ENCODE measurements at places on chromosomes 11 and 22.
A peak's percentile ranks its signal among the peaks of the same experiment; 100 is the strongest.

DNA sequence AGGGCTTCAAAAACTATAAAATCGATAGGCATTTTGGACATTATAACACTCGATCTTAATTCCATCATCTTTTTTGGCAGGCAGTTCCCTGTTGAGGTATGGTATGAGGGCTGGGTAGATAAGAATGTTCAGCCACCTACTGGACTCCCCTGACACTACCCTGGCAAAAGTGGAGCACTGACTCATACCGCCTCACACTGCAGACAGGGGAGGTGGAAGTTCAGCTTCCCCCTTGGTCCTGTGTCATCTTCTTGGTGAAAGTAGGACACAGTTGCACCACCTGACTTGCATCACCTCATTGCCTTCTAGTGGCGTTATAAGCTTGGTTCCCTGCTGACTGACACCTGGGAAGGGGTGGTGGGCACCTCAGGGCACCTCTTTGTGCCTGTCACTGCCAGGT is 30.4 kb downstream of the PAAF1 start:
- DNase-seq: no peak

GRCh38 chr11:73995247-73995646 is 12.6 kb upstream of the UCP2 start:
- no peak for DNase-seq

GRCh38 chr11:129969920-129970319 is 32.7 kb downstream of the PRDM10 start:
- no peak for DNase-seq

- no peak for DNase-seq
These were observed 124.1 kb upstream of the MPPED2 start for GRCh38 chr11:30710221-30710620.

DNA sequence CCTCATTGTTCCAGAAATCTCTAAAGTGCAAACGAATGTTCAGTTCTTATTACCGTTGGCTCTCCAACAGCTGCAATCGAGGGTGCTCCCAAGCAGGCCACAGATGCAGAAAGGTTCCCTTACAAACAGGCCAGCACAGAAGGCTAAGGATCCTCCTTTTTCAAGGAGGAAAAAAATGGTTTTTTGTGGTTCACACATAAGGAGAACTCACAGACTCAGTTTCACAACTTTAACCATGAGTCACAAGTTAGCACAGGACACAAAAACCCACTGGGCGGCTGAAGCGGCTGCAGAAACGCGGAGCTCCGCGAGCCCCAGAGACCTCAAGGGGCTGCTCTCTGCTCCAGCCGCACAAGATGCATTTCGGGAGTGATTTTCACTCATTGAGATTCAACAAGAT is 98.2 kb upstream of the PRR5 start:
- no peak for DNase-seq

GRCh38 chr11:40885250-40885954 is 574.0 kb downstream of the LRRC4C start:
- no peak for DNase-seq

GRCh38 chr11:9269492-9270013 is 4.4 kb upstream of the DENND5A start:
- DNase-seq: no peak

DNA sequence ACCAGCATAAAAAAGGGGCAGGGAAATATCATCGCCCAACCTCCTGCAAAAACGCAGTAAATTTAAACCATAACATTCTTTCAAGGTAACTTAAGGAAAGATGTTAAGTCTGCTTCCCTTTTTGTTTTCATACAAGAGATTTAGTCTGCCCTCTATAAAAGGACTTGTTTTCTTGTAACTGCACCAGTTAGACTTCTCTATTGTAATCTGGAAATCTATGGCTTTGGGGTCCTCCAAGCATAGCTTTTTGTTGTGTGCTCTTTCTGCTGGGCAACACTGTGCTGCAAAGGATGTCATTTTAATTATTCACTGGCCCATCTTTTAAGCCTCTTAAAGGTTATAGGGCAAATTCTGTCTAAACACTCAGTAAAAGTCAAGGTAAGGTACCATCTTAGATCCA is 136.0 kb downstream of the MAML2 start:
- DNase-seq: no peak

DNA sequence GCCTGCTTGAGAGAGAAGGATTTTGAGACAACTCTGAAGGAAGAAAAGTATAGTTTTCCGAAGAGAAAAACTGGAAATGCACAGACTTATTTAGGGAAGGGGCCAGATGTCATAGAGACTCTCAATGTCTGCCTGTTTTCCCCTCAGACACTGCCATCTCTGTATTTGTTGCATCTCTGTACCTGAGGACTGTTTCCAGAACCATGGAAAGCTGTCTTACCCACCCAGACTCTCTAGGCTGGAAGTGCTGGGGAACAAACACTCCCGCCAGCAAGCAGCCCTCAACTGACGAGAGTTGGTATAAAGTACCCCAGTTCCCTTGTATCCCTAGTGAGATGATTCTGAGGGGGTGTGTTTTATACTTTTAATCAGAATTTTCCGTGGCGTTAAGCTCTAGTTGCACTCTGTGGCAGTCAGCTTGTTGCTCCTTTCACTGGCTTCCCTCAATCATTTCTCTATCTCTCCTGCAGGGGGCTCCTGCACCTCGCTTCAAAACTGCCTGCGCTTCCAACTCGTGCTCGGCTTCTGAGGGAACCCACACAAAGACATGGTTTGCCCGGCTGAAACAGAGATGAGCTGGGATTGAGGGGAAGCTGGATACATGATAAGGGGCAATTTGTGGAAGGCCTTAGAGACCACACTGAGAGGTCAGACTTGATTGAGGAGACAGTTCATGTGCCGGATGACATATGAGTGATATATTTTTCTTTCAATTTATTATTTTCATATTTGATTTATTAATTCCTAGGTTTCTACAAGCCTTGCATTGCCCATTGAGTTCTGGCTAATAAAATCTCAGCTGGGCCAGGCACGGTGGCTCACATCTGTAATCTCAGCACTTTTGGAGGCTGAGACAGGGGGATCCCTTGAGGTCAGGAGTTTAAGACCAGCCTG is 36.9 kb upstream of the CLPB start:
- DNase-seq: peak; percentile 20

DNA sequence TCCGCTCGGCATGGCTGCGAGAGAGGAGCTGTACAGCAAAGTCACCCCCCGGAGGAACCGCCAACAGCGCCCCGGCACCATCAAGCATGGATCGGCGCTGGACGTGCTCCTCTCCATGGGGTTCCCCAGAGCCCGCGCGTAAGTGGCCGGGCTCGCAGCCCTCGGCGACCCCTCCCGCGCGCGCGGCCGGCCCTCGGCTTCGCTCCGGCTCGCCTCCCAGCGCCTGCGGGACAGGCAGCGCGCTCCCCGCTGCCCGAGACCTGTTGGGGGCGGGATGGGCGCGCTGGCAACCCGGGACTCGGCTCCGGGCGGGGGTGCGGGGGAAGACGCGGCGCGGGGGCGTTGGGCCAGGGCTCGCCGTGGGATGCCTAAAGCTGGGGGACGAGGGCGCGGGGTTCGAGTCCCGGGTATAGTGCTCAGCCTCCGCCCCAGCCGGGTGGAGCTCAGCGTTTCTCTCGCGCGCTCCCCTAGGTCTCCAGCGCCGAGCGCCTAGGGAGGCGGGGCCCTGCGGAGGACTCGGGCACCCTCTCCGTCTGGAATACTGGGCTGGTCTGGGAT is 630 bp downstream of the UBASH3B start:
- peak; percentile 42 for DNase-seq

- no peak for DNase-seq
These were observed 108.9 kb upstream of the DDI1 start for GRCh38 chr11:103927535-103927934.

GRCh38 chr11:69210310-69211035 is 54.7 kb downstream of the SMIM38 start:
- no peak for DNase-seq

GRCh38 chr11:134536219-134536618 is 124.2 kb upstream of the B3GAT1 start:
- DNase-seq: no peak

- DNase-seq: no peak
These were observed 241.7 kb downstream of the MIAT start for GRCh38 chr22:26898946-26899605.

DNA sequence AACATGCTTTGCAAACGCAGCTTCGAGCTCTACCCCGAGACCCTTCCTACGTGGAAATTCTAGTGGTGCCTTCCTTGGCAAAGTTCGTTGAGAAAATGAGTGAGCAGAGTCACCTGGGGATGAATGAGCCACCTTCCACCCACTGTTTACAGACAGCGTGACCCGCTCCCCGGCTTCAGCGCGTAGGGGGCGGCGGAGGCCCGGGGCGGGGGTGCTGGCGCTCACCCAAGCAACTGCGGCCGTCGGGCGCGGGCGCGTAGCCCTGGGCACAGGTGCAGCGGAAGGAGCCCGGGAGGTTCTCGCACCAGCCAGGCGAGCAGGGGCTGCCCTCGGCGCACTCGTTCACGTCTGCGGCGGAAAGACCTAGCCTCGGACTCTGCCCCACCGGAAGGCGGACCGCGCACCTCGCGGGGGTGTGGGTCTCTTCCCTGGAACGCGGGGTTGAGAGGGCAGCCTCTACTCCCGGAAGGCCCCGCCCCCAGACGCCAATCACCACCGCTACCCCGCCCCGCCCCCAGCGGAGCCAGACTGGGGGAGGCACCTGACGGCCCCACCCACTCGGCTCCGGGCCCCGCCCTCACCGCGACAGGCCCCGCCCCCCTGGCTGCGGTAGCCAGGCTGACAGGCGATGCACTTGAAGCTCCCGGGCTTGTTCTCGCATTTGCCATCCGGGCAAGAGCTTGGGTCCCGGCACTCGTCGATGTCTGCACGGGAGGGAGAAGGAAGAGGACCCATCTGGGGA is 11.8 kb downstream of the LTBP3 start:
- DNase-seq: peak; percentile 99

GRCh38 chr11:1163321-1163910 is 5.7 kb downstream of the MUC5AC start:
- no peak for DNase-seq

- DNase-seq: no peak
These were observed 87.8 kb downstream of the CWC15 start for GRCh38 chr11:94885581-94885980.

- DNase-seq: no peak
These were observed 946.5 kb upstream of the RAG2 start for GRCh38 chr11:37544491-37544890.

- DNase-seq: peak; percentile 58
These were observed 18.2 kb downstream of the KCNJ1 start for GRCh38 chr11:128848815-128849455.

DNA sequence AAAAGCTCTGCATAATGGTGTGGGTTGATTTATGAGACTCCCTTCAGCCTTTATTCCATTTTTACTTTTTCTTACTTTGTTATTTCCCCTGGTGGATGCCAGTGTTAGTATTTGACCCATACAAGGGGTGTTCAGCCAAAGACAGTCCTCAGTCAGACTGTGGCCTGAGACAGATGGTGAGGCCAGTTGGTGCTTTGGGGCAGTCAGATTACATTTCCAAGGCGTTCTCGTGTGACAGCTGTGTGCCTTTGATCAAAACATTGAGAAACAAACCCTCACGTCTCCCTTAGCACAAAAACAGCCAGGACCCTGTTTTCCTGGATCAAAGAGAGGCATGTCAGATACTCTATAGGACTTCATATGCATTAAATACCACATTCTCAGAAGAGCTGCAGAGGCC is 31.3 kb upstream of the SLN start:
- no peak for DNase-seq

DNA sequence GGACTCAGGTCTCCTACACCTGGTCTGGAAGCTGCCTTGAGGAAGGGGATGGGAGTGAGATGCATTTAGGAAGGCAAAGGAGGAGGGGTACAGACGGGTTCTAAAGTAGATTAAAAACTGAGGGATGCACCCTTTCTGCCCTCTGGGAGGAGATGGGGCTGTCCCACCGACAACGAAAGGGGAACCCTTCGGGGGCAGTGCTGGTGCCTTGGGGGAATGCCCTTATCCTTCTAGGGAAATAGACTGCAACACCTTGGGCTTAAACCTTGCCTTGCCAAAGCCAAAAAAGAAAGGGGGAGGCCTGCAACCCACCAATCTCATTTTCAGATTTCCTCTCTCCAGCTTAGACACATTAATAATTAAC is 89.8 kb downstream of the PLEKHA7 start:
- no peak for DNase-seq

DNA sequence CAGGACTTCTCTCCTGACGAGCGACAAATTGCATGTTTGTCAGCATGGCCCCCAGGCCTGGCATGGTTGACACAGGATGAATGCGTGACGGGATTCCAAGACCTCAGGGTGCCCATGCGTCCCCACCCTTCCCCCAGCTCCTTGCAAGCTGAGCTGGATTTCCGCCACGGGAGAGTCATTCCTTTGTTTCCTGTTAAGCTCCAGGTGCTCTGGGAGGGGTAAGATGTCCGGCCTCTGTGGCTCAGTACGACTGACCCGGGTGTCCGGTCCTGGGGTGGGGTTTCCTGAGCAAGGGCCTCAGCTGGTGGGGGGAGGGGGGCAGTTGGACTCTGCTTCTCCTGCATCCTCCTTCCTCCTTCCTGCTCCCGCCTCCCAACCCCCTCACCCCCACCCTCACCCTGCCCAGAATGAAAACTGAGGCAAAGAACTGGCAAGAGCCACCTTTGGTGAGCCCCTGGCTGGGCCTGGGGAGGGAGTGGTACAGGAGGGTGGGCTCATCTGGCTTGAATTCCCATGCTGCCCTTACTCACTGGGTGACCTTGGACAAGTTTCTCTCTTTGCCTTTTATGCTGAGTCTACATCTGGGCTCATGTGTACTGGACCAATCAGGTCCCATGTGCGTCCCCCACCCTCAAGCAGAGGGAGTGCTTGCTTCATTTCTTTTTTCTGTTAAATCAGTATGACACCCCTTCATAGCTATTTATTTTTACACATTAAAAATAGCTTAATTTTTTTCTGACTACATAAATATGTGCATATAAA is 2.5 kb downstream of the CDC42EP2 start:
- DNase-seq: no peak

DNA sequence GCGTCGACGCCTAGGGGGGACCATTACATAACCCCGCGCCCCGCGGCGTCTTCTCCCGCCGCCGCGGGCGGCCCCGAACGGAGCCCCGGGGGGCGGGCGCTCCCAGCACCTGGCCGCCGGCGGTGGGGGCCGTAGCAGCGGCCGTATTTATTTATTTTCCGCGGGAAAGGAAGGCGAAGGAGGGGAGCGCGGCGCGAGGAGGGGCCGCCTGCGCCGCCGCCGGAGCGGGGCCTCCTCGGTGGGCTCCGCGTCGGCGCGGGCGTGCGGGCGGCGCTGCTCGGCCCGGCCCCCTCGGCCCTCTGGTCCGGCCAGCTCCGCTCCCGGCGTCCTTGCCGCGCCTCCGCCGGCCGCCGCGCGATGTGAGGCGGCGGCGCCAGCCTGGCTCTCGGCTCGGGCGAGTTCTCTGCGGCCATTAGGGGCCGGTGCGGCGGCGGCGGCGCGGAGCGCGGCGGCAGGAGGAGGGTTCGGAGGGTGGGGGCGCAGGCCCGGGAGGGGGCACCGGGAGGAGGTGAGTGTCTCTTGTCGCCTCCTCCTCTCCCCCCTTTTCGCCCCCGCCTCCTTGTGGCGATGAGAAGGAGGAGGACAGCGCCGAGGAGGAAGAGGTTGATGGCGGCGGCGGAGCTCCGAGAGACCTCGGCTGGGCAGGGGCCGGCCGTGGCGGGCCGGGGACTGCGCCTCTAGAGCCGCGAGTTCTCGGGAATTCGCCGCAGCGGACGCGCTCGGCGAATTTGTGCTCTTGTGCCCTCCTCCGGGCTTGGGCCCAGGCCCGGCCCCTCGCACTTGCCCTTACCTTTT is at the start of gene EP300:
Gene EP300, plus strand, starts transcription at position 570 of the 795 bp plus-strand sequence. CDS start 413 bp downstream, outside the sequence.
- DNase-seq: peak; percentile 83

Data from T-helper 17 cell (primary cell).